SJSA1 (cell line): ENCODE measurements at places on chromosomes 1 and 21.

DNA sequence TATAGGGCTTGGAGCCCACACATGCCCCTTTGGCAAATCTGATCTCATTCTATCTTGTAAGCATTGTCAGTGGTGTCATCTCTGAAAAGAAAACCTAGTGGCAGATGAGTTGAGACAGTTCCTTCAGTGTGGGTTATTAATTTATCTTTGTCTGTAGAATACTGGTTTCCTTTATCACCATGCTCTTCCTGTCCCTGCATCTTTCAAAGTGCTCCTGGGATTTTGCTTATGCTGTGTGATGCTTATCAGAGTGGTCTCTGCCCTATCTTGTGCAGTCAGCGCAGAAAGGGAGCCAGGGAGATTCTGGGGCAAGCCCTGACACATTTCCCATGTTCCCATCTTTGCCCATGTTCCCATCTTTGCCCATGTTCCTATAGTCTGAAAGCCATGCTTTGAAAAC is 402.9 kb downstream of the RWDD3 start:
- DNase-seq: no peak

GRCh38 chr1:40224040-40224439 is 23.7 kb upstream of the TMCO2 start:
- DNase-seq: no peak

GRCh38 chr1:157193702-157194391 is 55.7 kb upstream of the ETV3 start:
- DNase-seq: peak; percentile 76

DNA sequence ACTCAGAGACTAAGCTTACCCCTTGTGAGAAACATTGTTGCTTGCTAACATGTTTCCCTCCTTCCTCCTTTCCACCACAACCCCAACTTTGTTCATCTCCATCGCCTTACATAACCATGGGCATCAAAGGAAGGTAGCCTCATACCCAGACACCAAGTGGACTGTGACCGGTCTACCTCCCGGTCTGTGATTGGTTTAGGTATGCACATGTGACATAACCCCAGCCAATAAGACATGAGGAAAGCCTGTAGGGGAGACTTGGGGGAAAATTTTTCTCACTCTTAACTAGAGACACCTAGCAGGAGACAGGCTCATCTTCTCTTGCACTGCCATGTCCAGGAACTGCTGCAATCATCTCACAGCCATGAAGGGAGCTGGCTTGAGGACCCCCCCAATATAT is 120.7 kb downstream of the CDC7 start:
- DNase-seq: no peak

- no peak for DNase-seq
Observed at GRCh38 chr1:3831689-3832088, 25.3 kb downstream of the CEP104 start.

DNA sequence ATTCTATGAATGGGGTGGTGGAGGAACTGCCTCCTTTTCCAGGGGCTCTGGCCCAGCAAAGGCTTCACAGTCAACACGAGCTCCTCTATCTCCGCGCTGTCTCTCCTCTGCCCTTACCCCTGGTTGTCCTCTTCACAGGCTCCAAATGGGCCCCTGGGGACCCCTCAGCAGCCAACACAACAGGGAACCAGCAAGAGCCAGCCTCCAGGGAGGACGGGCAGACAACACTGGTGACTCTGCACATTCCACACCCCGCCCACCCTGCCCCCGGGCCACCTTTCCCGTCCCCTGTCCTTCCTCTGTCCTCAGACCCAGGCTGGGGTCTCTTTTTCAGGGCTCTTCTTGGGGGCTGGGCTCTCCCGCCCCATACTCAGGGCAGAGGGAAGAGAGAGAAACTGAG is 17.5 kb upstream of the ETV3 start:
- DNase-seq: no peak

DNA sequence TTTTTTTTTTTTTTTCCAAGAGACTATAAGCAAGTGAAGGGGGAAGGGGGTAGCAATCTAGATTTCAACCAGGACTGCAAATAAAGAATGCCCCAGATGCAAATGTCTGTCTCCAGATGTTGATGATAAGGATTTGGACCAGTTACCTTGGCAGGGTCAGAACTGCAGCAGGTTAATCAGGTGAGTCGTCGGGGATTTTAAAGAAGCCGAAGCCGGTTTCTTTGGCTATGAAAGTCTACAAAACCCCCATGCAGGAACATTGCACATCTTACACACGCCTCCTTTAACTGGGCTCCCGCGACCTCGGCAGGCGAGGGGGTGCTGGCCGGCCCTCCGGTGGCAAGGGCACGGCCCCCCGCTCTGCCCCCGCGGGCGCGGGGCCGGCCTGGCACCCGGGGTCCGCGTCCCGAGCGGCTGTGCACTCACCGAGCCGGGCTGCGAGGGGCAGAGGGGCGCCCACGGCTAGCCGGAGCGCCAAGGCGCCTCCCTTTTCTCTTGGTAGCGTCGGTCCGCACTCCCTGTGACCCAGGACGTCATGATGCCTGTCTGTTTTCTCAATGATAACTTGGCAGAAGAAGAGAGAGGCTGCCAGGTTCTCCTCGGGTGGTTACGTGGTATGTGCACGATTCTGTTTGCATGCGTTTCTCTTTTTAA is 366.3 kb upstream of the ESRRG start:
- no peak for DNase-seq

GRCh38 chr1:71753746-71754145 is 528.6 kb downstream of the NEGR1 start:
- no peak for DNase-seq

DNA sequence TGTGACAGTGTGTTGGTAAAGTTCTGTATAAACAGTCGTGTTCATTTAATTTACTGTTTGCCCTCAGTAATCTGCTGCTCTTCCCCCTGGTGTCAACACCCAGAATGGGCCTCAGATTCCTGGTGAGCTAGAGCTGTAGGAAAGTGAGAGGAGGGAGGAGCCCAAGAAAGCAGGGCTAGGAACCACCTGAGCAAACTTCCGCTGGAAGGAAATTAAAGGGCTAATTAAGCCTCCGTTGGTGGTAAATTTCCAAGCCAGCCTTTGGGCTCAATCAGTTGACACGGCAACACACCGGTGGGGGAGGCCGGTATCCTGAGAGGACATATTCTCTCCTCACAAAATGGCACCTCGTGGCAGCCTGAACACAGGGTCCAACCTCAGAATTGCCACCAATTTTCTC is 32.9 kb downstream of the RAB3B start:
- no peak for DNase-seq

GRCh38 chr1:151721788-151722510 is 627 bp downstream of the RIIAD1 start:
- no peak for DNase-seq

DNA sequence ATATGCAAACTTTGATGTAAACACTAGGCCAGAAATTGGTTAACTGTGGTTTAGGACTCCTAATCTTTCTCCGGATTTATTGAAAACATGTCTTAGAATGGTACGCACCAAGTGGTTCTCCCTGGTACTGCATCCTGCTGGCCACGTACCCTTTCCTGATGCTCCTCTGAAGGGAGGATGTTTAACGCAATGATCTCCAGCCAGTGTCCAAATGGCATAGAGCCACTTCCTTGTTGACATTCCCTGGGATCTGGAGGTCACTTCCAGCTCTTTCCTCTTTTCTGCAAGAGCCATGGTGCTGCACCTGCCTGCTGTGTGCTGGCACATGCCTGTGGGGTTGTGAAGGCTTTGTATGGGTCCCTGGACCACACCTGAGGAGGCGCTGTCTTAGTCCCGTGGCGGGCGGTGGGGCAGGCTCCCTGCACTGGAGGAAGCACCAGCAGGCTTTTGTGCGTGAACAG is 53.9 kb downstream of the GALNT2 start:
- no peak for DNase-seq

DNA sequence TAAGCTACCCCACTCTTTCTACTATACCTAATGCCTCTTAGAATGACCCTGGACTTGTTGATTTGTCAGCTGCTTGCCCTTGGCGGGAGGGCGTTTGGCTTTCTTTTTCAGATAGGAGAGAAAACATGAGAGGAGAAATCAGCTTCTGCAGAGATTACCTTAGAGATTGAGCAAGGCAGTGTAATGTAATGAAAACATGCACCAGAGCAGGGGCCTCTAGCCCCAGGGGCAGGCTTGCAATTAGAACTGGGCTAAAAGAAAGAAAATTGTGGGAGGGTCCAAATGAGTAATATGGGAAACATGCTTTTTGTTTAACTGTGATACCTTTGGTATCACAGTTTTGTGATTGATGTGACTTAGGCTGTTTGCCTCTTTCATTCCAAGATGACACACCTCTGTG is 89.7 kb downstream of the PBX1 start:
- no peak for DNase-seq
